Fibroblast of skin of right quadriceps (primary cell): ENCODE measurements at places on chromosomes 2 and 18.
A peak's percentile ranks its signal among the peaks of the same experiment; 100 is the strongest.

- DNase-seq: peak; percentile 94
Measured at GRCh38 chr2:112055730-112056625, 909 bp downstream of the TMEM87B start.

DNA sequence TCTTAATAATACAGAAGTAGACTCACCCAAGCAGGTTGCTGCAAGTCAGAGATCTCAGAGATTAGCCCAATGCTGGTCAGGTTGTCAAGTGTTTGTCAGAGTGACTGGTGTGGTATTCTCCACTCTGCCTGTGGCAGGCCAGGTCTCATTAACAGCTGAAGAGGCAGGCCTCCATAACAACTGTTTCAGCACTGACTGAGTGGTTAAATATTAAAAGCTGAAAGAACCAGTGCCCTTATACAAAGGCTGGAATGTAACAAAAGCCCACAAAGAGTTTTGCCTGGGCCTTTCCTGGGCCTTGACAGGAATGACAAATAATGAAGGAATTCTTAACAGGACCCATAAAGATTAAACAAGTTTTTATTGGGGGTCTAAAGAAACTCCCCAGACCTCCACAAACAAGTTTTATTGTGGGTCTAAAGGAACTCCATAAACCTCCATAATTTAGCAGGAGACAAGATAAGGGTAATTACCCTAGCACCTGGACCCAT is 26.8 kb downstream of the SULT1C2 start:
- DNase-seq: no peak

DNA sequence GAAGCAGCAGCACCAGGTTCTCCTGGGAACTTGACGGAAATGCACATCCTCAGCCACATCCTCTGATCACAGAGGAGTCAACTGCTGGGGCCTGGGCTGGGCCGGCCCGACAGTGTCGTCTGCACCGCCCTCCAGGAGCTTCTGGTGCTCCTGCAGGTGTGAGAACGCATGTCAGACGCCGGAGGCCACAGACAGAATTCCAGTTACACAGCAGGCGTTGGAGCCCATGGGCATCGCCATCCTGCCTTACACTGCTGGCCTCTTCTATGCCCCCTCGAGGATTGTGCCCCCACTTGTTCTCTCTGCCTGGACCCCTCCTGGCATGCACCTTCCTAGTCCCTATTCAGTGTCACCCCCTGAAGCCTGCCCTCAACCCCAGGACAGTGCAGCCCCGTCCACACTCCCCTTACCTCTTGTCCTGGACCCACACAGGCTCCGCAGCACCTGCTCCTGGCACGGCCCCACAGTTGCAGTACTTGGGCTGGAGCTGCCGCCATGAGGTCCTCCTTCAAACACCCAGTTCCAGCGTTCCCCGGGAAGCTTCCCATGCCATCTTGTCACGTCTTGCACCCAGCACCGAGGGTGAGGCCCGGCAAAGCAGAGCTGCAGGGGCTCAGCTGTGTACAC is 37.5 kb downstream of the ADI1 start:
- DNase-seq: no peak

DNA sequence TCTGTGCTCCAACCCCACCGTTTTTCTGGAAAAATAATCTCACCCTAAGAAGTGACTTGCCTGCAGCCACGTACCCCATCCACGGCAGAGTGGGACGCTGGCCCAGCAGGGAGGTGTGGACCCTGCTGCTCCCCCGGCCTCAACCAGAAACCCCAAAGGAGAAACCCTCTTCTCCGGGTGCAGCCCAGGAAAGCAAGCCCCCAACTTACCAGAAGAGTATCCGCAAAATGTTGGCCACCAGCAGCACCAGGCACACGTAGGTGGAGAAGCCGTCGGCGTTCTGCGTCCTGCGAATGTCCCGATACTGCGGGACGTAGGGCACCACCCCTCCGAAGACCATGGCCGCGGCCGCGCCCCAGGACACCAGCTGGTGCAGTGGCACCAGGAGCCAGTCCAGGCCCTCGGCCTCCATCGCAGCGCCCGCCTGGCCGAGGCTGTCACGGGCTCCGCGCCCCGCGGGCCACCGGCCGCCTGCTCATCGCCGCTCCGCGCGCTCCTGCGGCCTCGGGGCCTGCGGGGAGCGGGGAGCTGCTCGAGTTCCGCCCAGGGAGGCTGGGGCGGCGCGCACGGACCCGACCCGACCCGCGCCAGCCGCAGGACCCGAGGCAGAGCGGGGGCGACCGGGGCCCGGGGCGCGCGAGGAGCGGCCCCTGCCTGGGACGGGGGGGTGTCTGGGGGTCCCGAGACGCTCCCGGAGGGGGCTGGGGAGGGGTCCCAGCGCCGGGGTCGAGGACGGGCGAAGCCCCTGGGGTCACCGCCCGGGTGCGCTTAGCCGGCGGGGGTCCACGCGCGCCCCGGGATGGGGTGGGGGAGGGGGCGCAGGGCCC is 725 bp downstream of the SLC66A2 start:
- DNase-seq: no peak

GRCh38 chr2:165720511-165720910 is 73.5 kb downstream of the GALNT3 start:
- DNase-seq: peak; percentile 84

GRCh38 chr2:11901351-11902069 is 155.1 kb downstream of the LPIN1 start:
- no peak for DNase-seq

GRCh38 chr2:226702376-226702775 is 97.2 kb downstream of the IRS1 start:
- no peak for DNase-seq

DNA sequence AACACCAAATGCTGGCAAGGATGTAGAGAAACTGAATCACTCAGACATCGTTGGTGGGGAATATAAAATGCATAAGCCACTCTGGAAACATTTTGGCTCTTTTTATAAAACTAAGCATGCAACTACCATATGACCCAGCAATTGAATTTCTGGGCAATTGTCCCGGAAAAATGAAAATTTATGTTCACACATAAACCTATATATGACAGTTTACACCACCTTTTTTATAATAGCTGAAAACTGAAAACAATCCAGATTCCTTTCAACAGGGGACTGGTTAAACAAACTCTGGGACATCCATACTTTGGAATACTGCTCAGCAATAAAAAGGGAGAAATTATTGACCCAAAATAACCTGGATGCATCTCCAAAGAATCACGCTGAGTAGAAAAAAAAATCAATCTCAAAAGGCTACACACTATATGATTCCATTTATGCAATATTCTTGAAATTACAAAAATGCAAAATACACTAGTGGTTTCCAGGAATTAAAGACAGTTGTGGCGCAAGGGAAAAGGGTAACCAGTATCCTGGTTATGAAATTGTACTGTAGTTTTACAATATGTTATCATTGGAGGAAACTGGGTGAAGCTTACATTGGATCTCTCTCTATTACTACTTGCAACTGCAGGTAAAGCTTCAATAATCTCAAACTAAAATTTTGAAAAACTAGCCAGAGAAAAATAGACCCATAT is 130.2 kb upstream of the PID1 start:
- DNase-seq: peak; percentile 70

DNA sequence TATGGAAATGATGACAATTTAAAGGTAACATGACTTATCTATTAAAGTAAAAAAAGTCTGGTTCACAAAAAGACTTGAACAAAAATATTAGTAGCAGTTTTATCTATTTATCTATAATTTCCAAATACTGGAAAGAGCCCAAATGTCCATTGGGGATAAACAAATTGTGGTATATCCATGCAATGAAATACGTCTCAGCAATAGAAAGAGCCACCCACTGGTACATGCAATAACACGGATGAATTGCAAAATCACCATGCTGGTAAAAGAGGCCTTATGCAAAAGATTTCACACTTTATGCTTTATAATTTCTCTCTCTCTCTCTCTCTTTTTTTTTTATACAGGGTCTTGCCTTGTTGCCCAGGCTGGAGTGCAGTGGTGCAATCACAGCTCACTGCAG is 91.4 kb upstream of the ASAP2 start:
- DNase-seq: no peak

DNA sequence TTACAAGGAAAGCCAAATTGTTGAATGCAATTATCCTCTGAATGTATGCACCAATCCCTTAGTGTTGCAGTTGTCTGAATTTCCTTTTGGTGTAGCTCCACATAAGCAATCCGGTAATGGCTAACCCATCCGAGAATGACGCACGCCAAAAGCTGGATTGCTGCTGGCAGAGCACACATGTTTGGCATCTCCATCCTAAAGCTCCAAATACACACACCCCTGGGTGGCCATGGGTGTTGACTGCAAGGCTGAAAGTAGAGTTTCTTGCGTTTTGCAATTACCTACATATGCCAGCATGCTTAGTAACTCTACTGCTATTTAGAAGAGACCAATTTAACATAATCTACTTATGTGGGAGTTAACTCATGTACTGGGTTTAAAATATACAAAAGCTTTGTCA is 53.1 kb downstream of the KCTD1 start:
- no peak for DNase-seq

DNA sequence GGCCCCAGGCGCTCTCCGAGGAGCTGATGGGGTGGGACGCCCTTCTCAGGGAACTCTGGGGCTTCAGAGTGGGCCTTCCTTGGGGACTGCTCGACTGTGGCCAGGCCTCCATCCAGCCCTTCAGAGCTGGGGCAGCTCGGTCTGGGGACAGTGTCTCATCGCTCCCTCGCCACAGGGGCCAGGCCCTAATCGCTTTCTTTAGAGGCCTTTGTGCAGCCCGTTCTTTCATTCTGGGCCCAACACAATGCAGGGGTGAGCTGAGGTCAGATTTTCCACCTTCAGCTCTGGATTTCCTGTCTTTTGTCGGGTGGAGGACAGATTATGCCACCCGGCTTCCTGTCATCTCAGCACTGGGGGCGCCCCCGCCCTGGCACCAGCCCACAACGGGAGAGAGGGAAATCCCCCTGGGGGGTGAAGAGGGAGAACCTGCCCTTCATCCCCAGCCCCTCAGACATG is 25.2 kb downstream of the MYCN start:
- no peak for DNase-seq

DNA sequence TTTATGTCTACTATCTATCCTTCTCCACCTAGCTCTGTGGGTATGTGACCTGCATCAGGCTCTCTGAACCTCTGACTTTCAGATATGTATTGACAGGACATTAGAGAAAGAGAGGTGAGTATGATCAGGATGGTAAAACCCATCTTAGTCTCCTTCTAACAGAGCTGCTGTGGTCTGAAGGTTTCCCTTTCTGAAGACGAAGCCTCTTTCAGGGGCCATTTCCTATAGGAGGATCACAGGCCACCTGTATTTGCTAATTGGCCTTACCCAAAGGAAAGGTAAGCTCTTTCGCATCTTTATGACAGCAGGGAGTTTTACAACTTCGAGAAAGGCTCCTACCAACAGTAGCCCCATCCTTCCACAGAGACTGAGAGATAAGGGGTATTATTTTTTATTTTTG is 442.9 kb downstream of the KCNJ3 start:
- DNase-seq: no peak

GRCh38 chr2:59974051-59974766 is 579.2 kb downstream of the BCL11A start:
- DNase-seq: no peak

- DNase-seq: peak; percentile 71
Measured at GRCh38 chr18:55588111-55588869, at the start of gene TCF4. TSS of gene TCF4 (minus strand) at chr18:55588192. CDS start at chr18:55587116, 1,076 bp downstream.

- no peak for DNase-seq
Measured at GRCh38 chr18:36798738-36799473, 29.9 kb downstream of the TPGS2 start.

GRCh38 chr18:74715306-74715705 is 117.6 kb downstream of the ZNF407 start:
- DNase-seq: no peak

- no peak for DNase-seq
Measured at GRCh38 chr2:27262379-27263286, at the start of gene SLC30A3. TSS of gene SLC30A3 (minus strand) at chr2:27263047. CDS start at chr2:27262906, 141 bp downstream.

- no peak for DNase-seq
Measured at GRCh38 chr2:36559221-36559942, 38.6 kb downstream of the FEZ2 start.

- peak; percentile 96 for DNase-seq
Measured at GRCh38 chr2:238596571-238597551, 170.1 kb downstream of the ASB1 start.

- no peak for DNase-seq
Measured at GRCh38 chr2:85503168-85503850, 35.7 kb upstream of the MAT2A start.

DNA sequence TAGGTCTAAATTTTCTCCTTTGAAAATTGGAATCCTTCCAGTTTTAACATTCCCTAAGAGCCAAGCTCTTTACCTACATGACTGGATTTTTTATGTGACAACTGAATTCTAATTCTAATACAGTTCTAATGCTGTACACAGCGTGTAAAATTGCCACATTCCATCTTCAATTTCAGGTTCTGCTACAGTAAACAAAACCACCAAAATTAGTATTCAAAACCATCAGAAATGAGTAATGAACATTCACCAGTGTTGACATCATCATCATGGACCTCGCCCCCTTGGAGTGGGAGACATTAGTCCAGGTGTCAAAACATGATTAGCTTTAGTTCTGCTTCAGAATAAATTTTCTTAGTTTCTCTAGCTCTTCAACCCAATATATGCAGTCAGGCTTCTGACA is 133.6 kb downstream of the MBD2 start:
- DNase-seq: peak; percentile 11

GRCh38 chr18:49055754-49056172 is 105.0 kb upstream of the SMAD7 start:
- DNase-seq: peak; percentile 94

- peak; percentile 16 for DNase-seq
Measured at GRCh38 chr18:26497866-26498265, 50.5 kb downstream of the KCTD1 start.

GRCh38 chr2:106956879-106957278 is 70.9 kb upstream of the ST6GAL2 start:
- peak; percentile 99 for DNase-seq

DNA sequence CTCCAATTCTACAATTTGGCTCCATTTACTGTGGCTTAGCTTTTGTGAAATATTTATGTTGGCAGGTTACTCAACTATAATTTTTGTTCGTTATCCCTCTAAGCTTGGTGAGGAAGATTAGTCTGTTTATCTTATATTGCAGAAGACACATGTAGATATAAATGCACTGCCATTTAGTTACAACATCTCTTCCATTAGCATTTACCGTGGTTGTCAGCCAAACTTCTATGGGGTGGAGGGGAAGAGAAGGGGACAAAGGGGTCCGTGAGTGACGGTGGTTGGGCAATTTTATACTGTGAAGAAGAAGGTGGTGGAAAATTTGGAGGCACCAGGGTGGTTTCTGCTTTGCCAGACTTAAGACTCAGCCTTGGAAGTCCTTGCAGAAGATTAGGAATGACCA is 117.6 kb upstream of the CXCR4 start:
- no peak for DNase-seq

- no peak for DNase-seq
Measured at GRCh38 chr2:132668987-132669907, 758 bp downstream of the LYPD1 start.

DNA sequence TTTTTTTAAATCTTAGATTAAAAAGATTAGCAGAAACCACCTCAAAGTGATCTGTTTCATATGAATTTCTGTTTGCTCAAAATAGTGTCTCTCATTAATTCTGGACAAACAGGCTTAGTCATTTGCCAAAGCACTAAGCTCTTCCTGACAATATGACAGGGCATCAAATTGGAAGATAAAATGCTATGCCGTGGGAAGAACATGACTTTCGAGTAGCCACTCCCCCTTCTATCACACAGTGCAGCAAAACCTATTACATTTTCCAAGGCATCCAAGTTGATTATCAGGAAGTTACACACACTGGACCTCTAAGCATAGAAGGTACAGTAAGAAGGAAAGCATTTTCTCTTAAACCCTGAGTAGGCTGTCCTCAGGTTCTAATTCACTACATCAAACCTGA is 89.5 kb downstream of the STK39 start:
- DNase-seq: no peak
